ENCODE measurements at places on chromosomes 4 and X. TPM values are rescaled to one million over a fixed set of nuclear protein-coding genes. Genes with fewer than 3 reads are reported as not detected.

DNA sequence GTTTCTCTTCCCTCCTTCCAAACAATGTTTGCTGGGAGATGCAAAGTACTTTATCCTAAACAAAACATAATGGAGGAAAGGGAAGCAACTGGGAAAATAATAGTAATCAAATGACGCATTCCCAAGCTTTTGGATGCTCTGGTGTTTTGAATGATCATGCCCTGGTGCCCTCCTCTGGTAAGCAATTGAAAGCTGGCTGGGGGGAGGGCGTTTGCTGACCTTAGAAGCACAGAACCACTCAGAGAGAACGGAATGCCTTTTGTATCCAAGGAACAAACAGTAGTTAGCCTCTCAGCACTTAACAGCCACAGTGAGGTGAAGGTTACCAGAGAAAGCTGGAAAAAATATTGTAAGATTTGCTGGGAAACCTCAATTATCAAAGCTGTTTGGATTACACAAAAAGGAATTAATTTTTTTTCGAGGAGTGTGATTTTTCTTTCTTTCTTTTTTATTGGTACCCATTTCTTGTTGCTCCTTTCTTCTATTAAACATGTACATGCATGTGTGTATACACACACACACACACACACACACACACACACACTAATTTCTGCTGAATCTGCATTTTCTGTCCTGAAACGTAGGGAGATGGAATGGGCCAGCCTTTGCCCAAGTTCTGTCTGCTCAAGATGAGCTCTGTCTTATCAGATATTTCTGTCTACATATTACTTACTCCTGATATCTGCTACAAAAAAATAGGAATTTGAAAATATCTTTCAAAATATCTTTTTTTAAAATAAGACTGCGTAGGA, 155.8 kb upstream of the IGFBP7 start:
- DNase-seq = peak; percentile 10

DNA sequence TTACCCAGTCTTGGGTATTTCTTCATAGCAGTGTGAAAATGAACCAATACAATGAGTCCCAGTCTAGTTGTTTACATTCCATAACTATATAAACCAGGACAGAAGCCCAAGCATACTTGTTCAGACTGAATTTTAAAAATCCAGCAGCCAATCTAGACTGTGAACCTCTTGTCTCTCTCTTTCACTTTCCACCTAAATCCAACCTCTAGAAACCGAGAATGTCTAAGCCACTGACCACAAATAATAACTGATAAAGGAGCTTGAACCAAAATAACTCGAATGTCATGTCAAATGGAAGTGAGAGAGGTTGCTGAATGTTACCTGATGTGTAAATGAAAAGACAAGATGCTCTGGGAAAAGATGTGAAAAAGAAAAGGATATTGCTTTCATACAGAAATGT, 544.7 kb downstream of the NLGN4X start:
- DNase-seq = no peak

- no peak for DNase-seq
These were observed 72.0 kb upstream of the MSX1 start for GRCh38 chr4:4787421-4787820.

SLC9B1 gene
- 2.0 TPM for total RNA-seq

FAM149A gene
- 9.4 TPM for total RNA-seq

DNA sequence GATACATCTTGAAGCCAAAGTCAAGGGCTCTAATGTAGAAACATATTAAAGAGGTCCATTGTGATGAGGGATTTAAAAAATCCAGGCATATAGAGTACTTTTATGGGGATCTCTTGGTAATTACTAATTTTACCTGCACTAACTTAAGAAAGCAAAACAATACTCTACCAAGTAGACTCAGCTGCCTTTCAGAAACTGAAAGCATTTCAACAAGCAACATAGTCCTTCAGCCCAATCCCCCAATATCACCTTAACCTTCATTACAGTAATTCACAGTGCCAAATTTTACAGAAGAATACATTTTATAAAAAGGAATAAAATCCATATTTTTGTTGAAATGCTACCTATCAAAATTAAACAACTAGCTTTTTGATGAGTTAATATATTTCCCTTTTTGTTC, 422.9 kb downstream of the DTHD1 start:
- no peak for DNase-seq

GRCh38 chr4:170391066-170391740, 301.4 kb upstream of the AADAT start:
- DNase-seq = no peak
